ENCODE measurements at places on chromosomes 7 and 10.

DNA sequence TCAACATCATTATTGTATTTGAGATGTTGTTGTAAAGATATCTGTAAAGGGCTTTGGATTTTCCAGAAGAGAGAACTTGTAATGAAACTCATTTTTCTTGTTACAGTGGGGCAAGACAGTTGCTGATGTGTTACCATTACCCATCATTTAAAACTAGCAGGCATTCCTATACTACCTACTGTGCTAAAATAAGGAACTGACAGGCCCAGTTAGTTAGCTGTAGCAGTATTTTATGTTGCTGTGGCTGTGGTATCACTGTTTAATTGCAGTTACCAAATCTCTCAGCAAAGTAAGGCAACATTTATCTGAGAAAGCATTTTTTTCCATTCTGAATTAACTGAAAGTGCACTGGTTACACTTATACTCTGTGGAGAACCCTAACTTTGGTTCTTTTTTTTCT lies 9.9 kb downstream of the ST7 start:
- no peak for DNase-seq

DNA sequence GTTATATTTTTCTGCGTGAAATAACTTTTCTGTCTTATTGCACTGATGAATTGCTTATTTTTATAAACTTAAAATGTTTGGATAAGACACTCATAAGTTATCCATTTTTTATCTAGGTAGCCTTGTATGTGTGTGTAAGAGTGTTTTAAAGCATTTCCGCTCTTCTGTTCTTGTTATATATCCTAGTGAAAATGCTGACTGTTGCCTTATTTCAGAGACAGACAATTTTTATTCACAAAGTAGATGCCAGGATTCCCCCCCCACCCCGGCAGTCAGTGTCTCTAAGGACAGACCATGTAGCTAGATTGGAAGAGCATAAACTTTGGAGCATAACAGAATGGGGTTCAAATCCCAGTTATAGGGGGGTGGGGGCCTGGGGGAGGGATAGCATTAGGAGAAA lies 1.6 kb downstream of the SMC3 start:
- no peak for DNase-seq

GRCh38 chr10:14153570-14154055 lies 177.1 kb downstream of the FRMD4A start:
- DNase-seq, result peak; percentile 26

DNA sequence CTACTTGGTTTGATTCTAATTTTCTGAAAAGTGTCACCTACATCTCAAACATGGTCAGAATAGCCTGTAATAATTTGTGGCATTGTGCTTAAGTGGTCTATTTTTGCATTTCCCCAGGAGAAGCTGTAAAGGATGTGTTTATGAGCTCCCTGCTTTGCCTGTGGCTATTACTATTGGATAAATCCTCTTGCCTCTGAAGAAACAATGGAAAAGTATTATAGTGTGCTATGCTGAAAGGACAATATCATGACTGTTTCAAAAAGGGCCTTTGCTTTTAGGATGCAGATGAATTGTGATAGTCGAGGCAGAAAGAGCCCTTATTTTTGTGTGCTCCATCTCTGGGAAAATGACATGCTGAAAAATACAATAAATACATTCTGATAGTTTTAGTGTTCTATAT lies 94.1 kb upstream of the ARMC3 start:
- DNase-seq, result no peak

DNA sequence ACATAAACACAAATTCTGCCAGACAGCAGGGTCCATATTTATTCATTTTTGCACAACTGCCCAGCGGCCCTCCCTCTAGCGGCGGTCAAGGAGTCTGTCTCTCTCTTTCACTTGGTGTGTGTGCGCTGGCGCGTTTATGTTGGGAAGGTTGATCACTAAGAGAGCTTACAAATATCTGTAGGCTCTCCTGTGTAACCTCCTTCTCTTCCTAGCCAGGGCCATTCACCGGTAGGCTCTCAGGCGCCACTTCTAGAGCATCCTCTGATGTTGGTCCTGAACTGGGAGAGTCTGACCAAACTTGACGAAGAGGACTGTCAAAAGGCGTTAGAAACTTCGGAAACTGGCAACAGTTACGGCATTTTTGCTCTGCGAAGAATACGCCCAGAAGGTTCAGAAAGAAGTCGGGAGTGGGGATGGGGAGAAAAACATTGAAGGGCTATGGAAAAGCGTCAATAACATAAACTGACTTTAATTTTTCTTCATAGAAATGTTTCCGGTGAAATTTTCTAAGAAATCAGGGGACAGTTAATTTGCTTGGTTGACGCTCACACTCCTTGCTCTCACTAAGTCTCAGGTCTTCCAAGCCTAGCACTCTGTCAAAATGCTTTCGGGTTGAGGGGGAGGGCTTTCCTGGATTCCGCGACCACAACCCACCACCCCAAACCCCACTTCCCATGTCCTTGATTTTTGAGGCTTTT lies 731.1 kb downstream of the ZWINT start:
- DNase-seq, result no peak

GRCh38 chr7:73354821-73355220 lies 26.9 kb downstream of the FKBP6 start:
- no peak for DNase-seq

DNA sequence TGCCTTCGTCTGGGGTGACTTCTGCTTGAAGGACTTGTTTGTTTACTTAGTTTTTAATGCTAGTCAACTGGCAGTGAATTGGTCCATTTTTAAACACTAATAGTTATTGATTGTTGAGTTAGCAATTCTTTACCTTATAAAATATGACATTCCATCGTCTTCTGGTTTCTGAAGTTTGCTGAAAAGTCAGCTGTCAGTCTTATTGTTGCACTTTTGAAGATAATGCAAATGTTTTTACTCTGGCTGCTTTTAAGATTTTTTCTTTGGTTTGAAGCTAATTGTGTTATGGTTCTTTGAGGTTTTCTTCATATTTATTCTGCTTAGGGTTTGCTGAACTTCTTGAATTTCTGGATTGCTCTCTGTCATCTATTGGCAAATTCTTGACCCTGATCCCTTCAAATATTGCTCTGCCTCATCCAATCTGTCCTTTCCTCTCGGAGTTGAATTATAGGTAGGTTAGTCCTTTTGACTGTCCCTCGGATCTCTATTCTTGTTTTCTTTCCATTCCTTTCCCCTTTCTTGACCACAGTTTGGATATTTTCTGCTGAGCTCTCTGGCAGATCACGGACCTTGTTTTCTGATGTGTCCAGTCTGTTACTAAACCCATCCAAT lies 24.2 kb downstream of the MGMT start:
- no peak for DNase-seq

DNA sequence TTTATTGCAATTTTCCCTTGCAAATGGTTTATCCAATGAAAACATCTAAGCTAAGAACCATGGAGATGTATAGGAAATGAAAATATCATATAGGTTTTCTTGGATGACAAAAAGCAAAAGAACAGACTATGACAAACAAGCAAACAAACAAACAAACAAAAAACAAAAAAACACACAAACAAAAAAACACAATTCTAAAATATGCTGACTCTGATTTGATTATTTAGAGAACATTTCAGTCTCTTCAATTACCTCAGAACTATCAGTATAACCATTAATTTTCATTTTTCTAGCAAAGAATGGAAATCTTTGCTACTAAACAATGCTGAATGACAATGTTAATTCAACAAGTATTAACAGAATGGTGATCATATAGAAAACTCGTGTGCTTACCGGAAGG lies 369.5 kb upstream of the LRRN3 start:
- DNase-seq, result no peak

GRCh38 chr7:102410918-102411317 lies 14.8 kb downstream of the PRKRIP1 start:
- DNase-seq, result no peak

DNA sequence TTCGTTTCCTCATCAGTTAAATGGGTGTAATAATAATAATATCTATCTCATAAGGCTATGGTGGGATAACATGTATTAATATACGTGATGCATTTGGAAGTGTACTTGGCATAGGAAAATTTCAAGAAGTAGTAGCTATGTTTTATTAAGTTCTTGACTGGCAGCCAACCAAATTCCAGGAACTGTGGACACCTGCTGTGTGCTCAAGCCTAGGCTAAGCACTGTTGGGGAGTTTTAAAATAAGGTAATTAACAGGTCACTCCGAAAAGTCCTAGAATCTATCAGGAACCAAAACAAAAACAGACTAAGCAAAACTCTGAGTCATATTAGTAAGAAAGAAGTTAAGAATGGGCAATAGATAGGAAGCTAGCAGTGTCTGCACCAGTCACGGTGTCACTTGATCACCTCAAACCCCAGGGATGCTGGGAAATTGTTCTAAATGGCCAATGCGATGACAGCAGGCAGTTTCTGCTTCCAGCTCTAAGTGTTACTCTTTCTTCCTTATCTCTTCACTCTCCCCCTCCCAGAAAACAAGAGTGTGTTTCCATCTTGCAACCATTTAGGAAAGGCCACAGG lies 92.0 kb upstream of the GDF10 start:
- DNase-seq, result no peak

DNA sequence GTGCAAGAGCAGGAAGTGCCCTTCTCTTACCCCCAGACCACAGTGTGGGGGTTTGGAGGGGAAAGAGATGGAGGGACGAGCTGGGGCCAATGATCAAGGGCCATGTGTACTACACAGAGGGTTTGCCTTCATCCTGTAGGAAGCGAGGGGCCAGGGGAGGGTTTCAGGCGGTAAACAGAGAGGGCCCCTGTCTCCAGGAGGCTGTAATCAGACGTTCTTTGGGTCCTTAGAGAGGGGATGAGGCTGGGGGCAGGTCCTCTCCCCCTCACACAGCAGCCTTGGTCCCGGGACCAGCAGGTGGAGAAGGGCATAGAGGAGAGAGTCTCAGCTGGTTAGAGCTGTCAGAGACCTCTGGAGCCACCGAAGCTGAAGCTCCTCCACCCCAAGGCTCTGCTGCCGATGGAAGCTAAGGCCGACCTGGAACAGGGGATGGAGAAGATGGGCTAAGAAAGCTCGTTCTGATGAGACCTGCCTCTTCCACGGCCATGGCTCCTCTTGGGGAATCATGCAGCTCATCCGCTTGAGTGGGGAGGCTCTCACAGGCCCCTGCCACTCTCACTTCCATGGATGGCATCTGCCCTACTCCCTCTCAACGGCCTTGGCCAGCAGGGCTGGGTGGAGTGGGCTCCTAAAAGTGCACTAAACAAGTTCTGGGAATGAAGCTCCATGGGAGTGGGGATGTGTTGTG lies 3.5 kb downstream of the LOXL4 start:
- DNase-seq, result no peak

DNA sequence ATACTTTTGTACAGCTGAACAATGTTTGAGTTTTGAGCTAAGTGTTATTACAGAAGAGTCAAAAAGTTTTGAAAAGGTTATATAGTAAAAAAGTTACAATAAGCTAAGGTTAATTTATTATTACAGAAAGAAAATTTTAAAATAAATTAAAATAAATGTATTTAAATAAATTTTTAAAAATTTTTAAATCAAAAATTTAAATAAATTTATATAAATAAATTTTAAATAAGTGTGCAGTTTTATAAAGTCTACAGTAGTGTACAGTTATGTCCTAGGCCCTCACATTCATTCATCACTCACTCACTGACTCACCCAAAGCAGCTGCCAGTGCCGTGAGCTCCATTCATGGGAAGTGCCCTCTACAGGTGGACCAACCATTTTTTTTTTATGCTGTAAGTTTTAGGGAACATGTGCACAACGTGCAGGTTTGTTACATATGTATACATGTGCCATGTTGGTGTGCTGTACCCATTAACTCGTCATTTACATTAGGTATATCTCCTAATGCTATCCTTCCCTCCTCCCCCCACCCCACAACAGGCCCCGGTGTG lies 462.9 kb upstream of the ZMIZ1 start:
- no peak for DNase-seq

GRCh38 chr7:134651991-134652390 lies 5.3 kb downstream of the BPGM start:
- no peak for DNase-seq

DNA sequence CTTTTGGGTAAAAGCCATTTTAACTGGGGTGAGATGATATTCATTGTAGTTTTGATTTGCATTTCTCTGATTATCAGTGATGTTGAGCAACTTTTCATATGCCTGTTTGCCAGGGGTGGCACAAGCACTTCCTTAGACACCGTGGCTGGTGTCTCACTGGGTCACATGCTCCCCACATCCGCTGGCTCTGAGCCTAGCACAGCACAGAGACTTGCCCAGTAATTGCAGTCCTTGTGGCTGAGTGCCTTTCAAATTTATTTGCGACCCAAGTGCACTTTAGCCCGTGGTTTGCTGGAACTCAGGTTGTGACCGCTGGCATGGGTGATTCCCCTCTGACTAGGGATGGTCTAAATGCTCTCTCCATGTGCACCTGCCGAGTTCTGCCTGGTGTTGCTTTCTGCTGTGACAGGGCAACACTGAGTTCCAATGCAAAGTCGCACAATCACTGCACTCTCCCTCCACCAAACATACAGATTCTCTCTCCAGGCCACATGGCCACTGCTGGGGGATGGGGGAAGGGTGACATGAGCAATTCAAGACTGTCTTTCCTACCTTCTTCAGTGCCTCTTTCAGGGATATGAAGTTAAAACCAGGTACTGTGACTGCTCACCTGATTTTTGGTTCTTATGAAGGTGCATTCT lies 66.5 kb downstream of the ZNF277 start:
- no peak for DNase-seq

GRCh38 chr10:43352951-43353350 lies 18.5 kb upstream of the FXYD4 start:
- DNase-seq, result no peak

DNA sequence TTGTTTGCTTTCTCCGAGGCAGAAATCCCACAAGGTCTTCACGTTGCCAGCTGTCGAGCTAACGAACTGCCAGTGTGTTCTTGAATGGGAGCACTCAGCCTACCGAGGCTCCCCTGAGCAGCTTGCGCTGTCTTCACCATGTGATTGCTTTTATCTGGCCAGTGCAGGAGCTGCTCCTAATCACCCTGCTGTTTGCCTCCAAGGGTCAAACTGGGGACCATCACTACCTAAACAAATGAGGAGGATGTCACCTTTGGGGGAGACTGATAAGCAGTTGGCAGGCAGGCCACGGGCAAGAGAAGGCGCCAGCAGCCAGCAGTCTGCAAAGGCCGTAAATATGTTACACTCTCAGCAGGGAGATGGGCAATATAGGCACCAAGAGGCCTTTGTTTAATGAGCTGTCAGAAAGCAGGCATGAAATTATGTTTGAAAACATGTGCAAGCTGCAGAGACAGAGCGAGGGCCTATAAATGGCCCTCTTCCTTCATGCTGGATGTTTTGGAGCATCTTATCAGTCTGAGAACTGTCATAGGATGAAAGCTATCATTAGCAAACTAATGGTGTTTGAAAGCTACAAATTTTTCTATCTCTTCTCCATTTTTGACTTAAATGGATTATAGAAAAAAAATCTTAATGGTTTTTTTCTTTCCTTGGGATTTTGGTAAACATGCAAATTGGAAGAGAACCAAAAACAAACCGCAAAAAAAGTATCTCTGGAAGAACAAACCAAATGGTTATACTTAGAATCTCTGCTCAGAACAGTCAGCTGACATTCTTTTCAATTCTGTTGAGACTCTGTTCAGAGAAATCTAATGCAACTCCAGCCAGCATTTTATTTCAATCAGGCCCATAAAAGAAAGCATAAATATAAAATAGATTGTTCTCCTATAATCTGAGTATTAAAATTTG lies 267.3 kb upstream of the NPVF start:
- no peak for DNase-seq

All from brain pericyte (primary cell).